ENCODE measurements at places on chromosomes 2 and 18.

DNA sequence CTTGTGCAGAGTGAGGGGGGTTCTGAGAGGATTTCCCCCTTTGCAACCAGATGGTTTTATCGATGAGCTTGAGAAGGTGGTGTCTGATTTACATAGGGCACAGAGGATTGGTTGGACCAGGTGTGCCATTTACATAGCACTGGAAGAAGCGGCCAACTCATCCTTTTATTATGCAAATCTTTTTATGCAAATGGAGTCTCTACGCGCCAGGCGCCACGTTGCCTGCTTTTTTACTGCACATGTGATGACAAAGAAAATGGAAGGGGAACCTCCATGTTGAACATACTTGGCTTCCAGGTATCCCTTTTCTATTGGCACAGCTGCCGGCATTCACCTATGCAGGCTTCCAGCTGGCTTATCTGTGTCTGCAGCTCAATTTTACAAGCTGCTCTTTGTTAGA, 18.4 kb upstream of the TXNL4A start:
- no peak for DNase-seq

- no peak for DNase-seq
Observed at GRCh38 chr2:20514596-20515269, 67.9 kb downstream of the RHOB start.

DNA sequence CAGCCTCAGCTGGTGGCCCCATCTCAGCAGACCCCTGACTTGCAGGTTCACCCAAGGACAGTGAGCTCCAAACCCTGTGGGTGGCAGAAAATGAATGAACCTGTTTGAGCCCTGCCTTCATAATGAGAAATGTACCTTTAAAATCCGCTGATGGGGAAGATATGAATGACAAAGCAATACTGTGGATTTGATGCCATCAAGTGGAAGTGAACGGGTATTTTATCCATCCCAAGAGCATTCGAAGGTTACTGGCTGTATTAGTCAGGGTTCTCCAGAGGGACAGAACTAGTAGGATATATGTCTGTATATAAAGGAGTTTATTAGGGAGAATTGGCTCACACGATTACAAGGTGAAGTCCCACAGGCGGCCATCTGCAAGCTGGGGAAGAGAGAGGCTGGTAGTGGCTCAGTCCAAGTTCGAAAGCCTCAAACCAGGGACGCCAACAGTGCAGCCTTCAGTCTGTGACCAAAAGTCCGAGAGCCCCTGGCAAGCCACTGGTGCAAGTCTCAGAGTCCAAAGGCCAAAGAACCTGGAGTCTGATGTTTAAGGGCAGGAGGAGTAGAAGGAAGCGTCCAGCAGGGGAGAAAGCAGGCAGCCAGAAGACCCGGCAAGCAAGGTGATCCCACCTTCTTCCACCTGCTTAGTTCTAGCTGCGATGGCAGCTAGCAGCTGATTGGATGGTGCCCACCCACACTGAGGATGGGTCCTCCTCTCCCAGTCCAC, 32.1 kb downstream of the TOGARAM2 start:
- no peak for DNase-seq

GRCh38 chr2:40457837-40458236, 5.9 kb upstream of the SLC8A1 start:
- DNase-seq = no peak

Measured in CD4-positive, alpha-beta T cell treated with Interleukin-2 at 100 ng/mL for 4 hours (primary cell).